ENCODE measurements at places on chromosomes 11 and 22. TPM values are rescaled to one million over a fixed set of nuclear protein-coding genes. Genes with fewer than 3 reads are reported as not detected.

FLRT1 gene
- 0.12 TPM for total RNA-seq

OR8B2 gene
- total RNA-seq = not detected

DSCAML1 gene
- total RNA-seq = 0.06 TPM

KIF18A gene
- total RNA-seq = 84.5 TPM

GPHA2 gene
- not detected for total RNA-seq

TTLL12 gene
- 27.8 TPM for total RNA-seq

NXPE4 gene
- total RNA-seq = not detected

RHOG gene
- total RNA-seq = 5.9 TPM

CTSF gene
- 1.1 TPM for total RNA-seq

CARD18 gene
- total RNA-seq = not detected

MAP6 gene
- 9.9 TPM for total RNA-seq

CDC42EP2 gene
- total RNA-seq = 0.87 TPM

TIGD3 gene
- 4.3 TPM for total RNA-seq

PKDREJ gene
- total RNA-seq = not detected

GRCh38 chr11:124870430-124870829, 5.2 kb downstream of the ROBO3 start:
- no peak for DNase-seq

DNA sequence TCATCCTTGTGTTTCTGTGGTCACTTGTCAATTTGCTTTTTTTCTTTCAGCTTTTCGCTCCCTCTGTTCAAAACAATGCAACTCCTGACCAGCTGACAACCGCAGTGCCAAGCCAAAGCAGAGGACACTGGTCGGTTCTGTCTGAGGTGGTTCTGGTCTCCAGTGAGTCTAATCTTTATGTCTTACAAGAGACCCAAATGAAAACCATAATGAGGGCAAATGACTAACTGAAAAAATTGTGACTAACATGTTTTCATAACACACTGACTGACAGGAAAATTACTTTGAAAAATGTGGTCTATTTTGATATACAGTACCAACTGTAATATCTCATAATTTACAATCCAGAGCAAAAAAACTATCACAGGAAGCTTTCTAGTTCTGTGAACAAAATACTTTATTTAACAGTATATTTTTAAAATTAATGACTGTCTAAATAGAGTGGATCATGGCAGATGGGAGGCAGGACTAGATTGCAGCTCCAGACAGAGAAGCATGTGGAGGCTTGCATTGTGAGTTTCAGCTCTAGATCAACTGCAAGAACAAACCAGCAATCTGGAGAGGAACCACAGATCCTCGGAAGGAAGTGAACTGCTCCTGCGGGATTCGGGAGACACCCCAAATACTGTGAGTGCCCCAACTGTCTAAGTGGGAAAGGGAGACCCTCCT, 311.8 kb downstream of the SBF2 start:
- DNase-seq = no peak

DNA sequence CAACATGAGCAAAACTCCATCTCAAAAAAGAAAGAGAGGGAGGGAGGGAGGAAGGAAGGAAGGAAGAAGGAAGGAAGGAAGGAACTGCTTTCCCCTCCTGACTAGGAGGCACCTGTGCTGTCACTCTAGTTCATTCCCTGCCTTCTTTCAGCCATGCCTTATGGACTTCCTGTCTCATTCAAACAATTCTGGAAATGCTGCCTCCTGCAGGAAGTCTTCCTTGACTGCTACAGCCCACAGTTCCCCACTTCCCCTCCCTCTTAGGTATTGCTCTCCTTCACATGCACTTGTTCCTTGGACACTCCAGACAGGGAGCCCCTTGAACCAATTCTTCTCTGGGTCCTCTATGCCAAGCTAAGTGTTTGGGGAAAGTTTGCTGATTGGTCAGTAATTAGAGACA, 31.6 kb upstream of the WNT11 start:
- peak; percentile 48 for DNase-seq

- no peak for DNase-seq
Observed at GRCh38 chr22:50702821-50703725, 30.4 kb downstream of the SHANK3 start.

GRCh38 chr22:46625113-46625842, 5.1 kb downstream of the GRAMD4 start:
- no peak for DNase-seq

GRCh38 chr11:88544656-88545280, 207.2 kb upstream of the CTSC start:
- DNase-seq = no peak

- no peak for DNase-seq
Observed at GRCh38 chr11:103737037-103737622, 299.3 kb upstream of the DDI1 start.

DNA sequence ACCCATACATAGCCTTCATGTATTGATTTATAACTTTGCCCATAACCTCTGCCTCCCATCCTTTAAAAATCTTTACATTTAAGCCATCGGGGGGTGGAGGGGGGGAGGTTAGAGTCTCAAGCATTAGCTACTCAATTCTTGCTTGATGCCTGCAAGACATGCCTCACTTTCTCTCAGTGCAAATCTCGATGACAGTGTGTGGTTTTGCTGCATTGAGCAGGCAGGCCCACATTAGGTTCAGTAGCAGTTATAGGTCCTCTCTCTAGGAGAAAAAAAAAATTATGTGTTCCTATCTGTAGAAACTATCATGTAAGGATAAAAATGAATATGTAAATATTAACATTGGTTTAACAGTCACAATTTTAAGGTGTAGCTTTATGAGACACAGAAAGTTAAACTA, 314.0 kb upstream of the ANO3 start:
- DNase-seq = no peak

- DNase-seq = no peak
Observed at GRCh38 chr11:96265220-96265737, 77.7 kb downstream of the MAML2 start.

- DNase-seq = no peak
Observed at GRCh38 chr11:93049740-93050139, 80.3 kb downstream of the MTNR1B start.

GRCh38 chr11:76628408-76628947, 42.1 kb downstream of the LRRC32 start:
- no peak for DNase-seq

DNA sequence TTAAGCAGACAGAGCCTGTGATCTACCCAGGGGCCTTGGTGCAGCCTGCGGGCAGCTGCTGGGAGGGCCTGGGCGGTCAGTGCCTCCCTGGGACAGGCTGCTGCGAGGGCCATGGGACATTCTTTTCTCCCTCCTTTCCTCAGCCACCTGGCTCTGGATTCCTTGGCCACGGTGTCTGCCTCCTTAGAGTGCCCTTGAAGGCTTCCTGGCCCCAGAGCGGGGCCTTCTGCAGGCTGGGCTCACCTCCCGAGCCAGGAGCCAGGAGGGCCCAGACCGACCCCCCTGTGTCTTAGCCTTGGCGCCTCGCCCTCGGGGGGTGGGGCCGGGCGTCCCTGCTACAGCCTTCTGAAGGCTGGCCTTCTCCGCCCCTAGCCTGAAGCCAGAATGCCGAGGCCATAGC, 231.2 kb downstream of the TBC1D22A start:
- no peak for DNase-seq

- DNase-seq = peak; percentile 59
Observed at GRCh38 chr11:78354408-78355308, 63.0 kb downstream of the GAB2 start.

- DNase-seq = no peak
Observed at GRCh38 chr11:82854242-82854641, 46.0 kb downstream of the PRCP start.

DNA sequence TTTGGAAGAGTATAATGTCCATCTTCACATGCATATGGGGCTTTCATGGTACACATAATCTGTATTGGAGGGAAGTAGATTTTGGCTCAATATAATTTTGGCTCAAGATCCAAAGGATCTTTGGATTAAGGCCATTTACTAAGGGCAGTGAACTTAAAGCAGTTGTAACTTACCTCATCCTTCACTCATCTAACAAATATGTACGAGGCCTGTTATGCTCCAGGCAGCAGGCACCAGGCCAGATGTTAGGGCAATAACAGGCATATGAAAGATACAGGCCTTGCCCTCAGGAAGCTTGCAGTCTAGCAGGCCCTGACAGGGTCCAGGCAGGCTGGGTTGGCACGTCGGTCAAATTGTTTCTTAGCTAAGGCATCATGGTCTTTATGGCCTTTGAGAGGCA, 44.6 kb downstream of the LIF start:
- DNase-seq = no peak

- DNase-seq = no peak
Observed at GRCh38 chr11:15910761-15911160, 445.6 kb downstream of the SOX6 start.

GRCh38 chr11:13008625-13009475, at the start of gene RASSF10:
RASSF10 (plus strand) TSS chr11:13009316; CDS start chr11:13009577, 261 bp downstream.
- peak; percentile 94 for DNase-seq

DNA sequence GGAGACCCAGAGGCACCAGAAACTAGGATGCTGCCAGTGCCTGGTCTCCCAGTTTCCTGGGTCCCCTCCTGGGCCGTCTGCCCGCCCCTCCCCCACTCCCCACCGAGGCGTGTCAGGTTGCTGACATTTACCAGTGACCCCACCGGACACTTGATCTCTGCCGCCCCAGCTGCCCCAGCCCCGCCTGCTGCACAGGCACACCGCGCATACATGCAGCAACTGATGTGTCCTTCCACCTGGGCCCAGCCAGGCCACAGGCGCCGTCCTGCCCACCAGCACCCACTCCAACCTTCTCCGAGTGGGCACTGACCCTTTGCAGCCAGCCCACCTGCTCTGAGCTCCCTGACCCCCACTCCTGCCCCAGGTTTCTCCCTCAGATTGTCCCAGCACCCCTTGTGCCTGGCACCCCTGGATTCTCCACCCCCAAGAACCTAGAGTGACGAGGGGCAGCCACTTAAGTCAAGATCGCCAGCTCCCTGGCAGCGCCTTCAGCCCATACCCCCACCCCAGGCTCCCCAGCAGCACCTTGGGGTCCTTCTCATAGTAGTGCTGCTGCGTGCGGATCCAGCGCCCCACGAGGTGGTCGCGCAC, 548 bp downstream of the PYGM start:
- no peak for DNase-seq

- DNase-seq = no peak
Observed at GRCh38 chr11:115054570-115055538, 376.5 kb downstream of the NXPE2 start.

GRCh38 chr11:17184882-17185587, 22.8 kb downstream of the PIK3C2A start:
- no peak for DNase-seq

DNA sequence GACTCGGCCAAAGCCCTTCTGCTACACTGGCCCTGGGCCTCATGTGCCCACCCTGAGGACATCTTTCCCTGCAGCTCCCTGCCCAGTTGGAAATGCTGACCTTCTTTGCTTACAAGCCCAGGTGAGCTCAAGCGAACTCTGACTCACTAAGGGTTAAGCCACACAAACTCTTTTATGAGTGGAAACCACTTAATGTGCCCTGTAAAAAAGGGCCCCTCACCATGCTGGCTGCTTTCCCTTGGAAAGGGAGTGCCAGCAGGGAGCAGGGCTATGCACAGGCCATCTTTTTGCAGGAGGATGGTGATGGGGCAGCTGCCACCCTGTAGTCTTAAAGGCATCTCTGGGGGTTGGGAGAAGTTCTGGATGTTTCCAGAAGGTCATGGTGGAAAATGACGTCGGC, 18.7 kb downstream of the EHF start:
- no peak for DNase-seq

GRCh38 chr11:60459345-60459744, 3.7 kb downstream of the MS4A1 start:
- DNase-seq = no peak

DNA sequence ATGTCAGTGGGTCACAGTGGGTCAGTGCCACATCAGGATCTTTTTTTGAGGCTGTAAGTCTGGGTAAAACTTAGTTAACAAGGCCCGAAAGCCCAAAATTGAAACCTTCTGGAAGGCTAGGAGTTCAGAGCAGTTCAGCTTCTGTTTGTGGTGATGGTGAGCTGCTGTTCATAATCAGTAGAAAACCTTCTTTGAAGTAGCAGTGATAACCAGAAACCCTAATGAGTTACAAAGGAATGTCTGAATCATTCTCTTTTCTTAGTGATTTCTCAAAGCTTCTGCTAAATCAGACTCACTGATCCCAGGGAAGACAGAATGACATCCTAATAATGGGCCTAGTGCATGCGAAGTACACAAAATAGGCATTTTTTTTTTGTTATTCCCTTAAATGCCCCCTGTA, 124.7 kb downstream of the PARVA start:
- DNase-seq = no peak

GRCh38 chr11:1556278-1556902, 15.7 kb downstream of the DUSP8 start:
- DNase-seq = no peak

DNA sequence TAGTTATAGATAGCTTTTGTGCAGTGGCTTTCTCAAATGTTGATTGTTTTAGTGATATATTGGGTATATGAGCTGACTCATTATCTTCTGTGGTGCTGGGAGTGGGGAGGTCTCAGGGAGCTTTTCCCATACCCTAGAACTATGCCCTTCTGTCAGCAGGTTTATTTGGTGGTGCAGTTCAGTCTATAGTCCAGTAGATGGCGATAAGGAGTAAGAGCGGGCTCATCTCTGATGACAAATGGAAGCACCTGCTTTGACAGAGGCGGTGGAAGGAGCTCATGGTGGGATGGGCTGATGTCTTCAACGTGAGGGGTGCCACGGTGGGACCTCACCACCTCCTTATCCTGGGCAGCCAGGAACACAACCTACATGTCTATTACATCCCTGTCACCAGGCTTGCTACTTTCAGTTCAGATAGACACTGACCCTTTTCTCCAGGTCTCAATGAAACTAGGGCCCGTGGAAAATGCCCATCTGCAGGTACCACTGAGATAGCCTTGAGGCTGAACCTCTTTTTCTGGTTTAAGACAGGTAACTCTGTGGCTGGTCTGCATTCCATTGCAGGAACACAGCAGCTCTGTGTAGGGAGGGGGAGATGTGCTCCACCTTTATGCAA, 13.0 kb upstream of the OR6A2 start:
- peak; percentile 51 for DNase-seq

- no peak for DNase-seq
Observed at GRCh38 chr11:94858012-94858705, 90.0 kb downstream of the AMOTL1 start.

DNA sequence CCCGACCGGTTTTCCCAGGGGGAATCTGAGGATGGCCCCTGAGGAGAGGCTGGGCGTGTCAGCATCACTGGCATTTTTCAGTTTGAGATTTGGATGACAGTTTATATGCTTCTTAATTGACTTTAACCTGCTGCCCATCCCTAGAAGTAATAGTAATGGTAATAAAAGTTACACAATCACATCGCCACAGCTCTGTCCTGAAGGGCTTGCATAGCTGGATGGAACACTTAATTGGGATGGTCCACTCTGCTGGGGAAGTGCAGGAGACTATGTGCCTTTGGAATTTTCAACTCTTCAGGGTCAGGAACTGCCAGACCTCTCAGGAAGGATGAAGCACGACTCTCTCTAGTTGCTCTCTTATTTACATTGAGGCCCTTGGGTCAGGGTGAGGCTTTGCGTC, 16.2 kb downstream of the BARX2 start:
- DNase-seq = no peak

GRCh38 chr11:120336641-120337354, 585 bp downstream of the ARHGEF12 start:
- DNase-seq = peak; percentile 47

All from neural progenitor cell (in vitro differentiated cells).